ENCODE measurements at places on chromosomes 11 and 22.

GRCh38 chr11:80846979-80847378 lies 1406.1 kb upstream of the TENM4 start:
- DNase-seq = no peak

DNA sequence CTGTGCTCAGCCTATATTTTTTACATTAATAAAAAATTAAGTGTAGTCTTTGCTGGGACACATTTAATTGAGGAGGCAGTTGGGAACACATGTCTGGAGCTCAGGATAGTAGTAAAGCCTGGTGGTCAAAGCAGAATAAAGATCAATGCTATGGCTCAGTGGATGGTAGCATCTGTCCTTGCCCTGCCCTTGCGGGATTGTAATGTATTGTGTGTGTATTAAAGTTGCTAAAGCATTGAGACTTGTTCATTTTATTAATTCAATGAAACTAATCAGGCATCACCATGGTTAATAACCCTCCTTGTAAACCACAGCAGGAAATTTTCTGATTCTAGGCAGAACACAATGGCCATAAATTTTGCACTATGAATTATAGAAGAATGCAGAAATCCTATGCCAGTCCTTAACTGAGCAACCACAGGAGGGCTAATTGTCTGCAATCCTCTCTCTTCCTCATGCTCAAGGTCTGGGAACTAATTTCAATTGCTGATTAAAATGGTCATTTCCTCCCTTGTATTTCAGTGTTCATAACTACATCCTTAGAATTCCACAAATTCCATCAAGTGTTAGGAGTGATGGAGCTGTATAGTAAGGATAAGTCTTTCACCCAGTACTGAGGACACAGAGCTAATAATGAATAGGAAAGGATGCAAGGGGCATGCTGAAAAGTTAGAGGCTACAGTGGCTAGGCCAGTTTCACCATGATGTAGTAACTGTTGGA lies 403.2 kb upstream of the DDI1 start:
- no peak for DNase-seq

DNA sequence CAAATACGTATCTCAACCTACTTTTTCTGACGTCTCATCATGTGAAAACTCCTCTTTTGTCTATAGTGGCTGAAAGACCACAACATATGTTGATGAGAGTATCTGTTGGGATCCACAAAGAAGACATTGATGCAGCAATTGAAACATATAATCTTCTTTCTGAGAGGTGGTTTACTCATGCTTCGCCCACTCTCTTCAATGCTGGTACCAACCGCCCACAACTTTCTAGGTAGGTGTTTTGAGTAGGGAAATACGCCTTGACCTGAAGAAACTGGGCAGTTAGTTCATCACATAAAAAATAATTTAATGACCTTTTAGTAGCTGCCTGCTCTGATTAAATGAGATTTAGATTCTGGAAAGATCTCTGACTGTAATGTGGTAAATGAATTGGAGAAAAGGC lies 17.2 kb downstream of the RRM1 start:
- no peak for DNase-seq

DNA sequence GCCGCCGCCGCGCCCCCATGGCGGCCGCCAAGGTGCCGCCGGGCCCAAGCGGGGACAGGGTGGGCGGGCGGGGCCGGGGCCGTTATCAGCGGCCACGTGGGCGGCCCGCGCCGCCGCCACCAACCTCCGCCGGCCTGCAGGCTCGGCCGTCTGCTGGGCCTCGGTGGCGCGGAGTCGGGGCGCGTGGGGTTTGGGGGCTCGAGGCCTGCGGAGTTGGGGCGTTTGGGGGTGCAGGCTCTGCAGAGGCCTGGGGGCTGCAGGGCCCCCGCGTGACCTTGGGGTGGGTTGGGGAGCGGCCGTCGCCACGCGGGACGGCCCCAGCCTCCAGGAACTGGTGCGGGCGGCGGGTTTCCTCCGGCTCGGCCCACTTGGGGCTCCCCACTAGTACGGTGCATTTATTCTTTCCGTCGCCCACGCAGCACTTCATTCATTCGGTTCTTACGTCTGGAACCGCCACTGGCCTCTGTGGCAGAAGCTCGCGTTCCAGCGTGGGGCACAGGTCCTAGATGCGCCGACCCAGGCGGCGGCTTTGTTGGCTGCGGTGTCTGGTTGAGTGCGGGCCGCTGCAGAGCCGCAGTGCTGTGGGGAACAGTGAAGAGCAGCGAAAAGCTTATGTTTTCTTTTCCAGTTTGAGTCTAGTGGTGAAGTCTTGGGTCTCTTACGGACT lies 740 bp upstream of the TRMT2A start:
- no peak for DNase-seq

DNA sequence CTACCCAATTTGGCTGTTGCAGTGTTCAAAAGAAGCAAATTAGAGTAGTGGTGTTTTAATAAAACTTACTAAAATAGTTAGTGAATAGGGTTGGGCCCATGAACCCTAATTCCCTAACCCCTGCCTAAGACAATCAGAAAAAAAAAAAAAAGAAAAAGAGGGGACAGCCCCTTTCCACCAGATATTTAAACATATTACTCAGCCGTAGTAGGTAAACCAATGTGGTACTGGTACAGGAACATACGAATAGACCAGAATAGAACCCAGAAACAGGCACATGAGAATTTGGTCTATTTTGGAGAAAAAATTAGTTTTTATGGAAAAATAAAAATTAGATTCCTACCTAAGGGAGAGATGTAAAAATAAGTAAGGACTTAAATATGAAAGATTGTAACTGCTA lies 38.6 kb downstream of the MMP7 start:
- DNase-seq = no peak

DNA sequence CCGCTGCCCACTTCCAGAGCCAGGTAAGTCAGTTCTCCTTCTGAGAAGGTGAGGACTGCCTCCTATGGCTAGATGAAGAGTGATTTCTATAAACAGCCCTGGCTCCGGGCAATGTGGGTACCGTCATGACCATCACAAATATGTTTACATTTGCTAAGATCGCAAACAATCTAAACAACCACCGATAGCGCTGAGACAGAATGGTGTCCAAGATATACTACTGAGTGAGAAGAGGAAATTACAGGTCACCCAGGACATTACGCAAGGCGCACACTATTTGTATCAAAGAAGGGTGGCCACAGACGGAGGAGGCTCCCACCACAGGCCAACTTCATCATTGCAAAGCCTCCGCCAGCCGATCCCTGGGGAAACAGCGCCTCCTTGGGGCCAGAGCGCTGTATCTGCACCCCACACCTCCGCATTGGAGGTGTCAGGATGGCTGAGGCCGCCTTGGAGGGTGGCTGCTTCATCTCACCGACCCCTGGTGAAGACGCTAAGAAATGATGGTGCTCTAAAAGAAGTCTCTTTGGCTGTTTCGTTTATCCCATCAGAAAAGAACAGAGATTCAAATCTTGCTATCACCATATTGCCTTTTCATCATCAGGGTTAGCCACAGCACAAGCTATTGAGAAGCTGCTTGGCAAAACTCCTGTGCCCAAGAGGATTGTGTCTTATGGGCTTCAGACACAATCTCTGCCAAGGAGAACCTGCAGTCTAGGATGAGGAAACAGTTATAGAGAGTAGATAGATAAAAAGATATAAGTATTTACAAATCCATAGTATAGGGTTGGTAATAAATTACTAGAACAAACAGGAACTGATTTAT lies 12.3 kb upstream of the ASRGL1 start:
- peak; percentile 31 for DNase-seq

- no peak for DNase-seq
These were observed 1.1 kb downstream of the CHRM1 start for GRCh38 chr11:62919898-62920640.

- DNase-seq = no peak
These were observed 91.2 kb upstream of the CD44 start for GRCh38 chr11:35047769-35048168.

DNA sequence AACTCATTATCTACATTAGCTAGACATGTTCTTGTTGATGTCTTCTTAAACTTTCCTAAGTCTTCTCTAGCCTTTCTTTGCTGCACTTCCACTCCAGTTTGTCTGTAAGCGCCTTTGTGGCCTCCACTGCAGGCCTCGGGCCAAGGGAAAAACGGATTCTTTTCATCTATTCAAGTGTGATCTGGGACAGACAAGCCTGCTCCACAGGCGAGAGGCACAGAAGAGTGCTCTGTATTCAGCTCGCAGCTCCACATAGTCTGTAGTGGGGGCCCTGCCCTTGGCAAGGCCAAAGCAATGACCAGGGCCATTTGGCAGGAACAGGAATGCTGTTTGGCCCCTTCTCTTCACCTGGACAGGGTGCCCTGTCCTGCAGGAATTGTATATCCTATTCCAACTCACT lies 84.1 kb upstream of the BARX2 start:
- DNase-seq = no peak

DNA sequence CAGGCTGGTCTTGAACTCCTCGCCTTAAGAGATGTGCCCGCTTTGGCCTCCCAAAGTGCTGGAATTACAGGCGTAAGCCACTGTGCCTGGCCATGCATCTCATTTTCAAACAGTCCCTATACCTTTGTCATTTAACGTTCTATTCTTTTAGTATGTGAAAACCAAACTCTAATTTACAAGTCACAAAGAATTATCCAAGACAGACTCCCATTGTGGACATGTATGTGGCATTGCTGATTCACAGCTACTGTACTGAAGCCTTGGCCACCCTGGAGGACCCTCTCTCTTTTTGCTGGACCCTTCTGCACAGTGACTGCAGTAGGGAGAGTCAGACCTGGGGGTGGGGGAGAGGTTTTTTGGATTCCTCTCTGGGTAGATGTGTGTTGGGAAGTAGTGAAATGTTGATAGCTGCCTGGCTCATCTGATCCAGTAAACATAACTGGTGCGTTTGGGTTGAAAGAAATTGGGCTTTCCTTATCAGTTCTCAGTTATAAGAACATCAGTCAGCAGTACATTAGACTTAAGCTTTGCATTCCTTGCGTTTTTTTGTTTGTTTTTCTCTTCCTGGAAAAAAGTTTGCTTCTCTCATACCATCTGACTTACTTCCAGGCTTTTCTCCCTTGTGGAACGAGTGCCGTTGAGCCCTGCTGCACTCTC lies 65.9 kb downstream of the MED15 start:
- no peak for DNase-seq

DNA sequence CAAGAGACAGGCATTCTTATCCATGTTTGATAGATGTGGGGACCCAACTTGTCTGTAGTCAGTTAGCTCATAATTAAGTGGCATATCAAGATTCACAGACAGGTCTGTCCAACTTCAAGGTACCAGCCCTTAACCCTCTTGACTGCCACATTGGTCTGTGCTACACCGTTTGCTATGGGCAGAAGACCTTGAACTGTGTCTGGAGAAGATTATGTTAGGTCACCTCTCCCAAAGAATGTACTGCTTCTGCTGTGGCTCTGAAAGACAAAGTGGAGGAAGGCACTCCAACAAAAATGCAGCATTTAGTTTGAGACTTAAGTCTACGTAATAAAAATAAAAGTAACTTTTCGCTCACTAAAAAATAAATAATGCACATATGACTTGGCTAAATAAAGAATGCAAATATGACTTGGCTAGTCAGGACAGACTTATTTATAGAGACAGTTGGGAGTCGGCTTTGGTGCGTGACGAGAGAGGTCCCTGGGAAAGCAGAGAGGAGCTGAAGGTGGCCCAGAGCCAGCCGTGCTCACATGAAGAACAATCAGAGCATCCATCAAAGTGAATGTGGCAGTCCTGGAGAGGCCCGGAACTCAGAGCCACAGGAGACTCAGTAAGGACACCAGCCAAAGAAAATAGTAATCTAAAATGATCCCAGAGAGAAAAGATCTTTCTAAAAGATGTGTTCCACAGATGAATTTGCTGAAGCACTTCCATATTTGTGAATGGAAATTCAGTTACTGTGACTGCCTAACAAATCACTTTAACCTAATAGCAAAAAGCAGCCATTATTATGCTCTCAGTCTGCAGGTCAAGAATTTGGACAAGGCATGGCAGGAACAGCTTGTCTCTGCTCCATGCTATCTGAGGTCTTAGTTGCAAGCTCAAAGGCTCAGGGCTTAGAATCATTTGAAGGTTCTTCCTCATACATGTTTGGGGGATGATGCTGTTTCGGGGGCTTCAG lies 35.0 kb downstream of the CWC15 start:
- DNase-seq = no peak

DNA sequence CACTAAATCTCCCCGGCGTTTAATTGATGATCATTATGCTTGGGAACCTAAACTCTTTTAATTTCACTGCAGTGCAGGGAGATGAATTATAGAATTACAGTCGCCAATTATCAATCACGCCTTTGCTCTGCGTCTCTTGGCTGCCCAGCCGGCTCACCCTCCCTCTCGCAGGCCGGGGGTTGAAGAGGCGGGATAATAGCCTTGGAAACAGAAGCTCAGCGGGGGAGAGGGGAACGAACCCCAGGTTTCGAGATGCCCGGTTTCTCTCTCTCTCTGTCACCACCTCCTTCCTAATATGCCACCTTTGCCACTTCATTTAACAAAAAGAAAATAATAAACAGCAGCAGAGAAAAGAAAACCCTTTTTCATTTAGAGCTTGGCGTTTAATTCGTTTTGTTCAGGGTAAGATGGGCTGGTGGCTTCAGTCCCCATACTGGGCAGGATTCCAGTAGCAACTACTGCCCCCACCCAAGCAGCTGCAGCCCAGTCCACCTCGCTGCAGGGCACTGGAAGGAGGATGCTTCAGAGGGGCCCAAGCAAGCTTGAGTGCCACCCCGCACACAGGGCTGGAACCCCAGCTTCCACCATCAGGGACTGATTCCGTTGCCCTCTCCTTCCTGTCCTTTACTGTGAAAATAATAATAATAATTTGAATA lies 271.7 kb downstream of the BUD13 start:
- DNase-seq = no peak

GRCh38 chr11:118953265-118953664 lies 2.8 kb upstream of the UPK2 start:
- no peak for DNase-seq

- DNase-seq = no peak
These were observed 14.5 kb upstream of the CAPRIN1 start for GRCh38 chr11:34037016-34037415.

Measured in activated CD8-positive, alpha-beta memory T cell treated with anti-CD3 and anti-CD28 coated beads for 1 hour (primary cell).